Activated B cell treated with CpG ODN at 0.5 μM for 24 hours (primary cell): ENCODE measurements at places on chromosomes 6 and 20.

GRCh38 chr6:80674669-80675068 lies 568.2 kb downstream of the BCKDHB start:
- no peak for DNase-seq

DNA sequence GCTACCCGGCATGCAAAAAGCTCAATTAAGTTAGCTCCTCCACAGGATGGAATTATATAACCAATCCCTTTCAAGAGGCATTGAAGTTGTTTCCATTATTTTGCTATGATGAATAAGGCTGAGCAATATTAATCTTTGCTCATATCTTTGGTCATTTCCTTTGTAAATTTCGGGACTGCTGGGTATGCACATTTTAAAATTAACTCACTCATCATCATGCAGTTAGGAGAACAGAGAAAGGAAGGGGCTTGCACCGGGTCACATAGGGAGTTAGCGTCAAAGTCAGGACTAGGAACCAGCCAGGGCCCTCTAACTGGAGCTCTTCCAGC lies 430 bp upstream of the FAM110A start:
- no peak for DNase-seq

DNA sequence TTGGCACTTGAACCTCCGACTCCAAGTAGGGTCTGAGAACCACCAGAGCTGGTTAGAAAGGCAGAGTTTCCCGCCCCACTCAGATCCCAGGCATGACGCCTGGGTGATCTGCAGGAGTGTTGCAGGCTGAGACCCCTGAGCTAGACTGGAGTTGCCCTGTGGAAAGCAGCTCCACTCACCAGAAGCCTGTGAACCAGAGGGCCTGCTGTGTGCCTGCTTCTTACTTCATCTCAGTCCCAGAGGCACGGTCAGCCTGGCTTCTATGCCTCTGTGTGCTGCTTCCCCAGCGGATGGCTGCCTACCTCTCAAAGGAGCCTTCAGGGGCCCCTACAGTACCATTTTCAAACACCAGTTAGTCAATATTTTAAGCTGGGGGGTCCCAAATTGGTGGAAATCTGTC lies 15.6 kb upstream of the CCN6 start:
- DNase-seq: no peak

DNA sequence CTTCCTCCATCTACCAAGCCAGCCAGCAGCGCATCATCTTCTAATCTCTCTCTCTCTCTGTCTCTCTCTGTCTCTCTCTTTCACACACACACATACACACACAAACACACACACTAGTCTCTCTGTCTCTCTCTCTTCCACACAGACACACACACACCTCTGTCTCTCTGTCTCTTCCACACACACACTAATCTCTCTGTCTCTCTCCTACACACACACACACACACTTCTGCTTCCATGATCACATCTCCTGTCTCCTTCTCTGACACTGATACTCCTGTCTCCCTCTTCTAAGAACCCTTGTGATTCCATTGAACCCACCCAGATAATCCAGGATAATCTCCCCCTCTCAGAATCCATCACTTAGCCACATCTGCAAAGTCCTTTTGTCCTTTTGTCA lies 181.3 kb downstream of the NFATC2 start:
- DNase-seq: no peak
